ENCODE measurements at places on chromosomes 6 and 20.

DNA sequence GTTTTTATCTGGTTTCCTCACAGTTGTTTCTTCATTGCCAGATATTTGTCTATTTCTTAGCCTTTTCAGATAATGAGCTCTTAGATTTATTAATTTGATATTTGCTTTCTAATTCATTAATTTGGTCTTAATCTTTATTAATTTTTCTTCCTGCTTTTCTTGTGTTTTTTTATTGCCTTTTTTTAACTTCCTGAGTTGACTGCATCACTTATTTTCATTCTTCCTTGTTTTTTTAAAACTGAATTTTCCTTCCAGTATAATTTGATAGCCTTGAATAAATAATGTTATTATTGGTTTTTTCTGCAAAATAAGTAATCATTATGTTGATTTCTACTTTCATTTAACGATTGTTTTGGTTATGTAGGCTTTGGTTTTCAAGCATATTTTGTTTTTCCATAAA lies 91.5 kb downstream of the RNF144B start:
- ATAC-seq, result no peak

- ATAC-seq, result no peak
Measured at GRCh38 chr6:57173056-57173885, 1.1 kb downstream of the BAG2 start.

GRCh38 chr20:15564981-15565380 lies 1008.3 kb downstream of the KIF16B start:
- ATAC-seq, result no peak

- no peak for ATAC-seq
Measured at GRCh38 chr20:32355417-32355841, 2.7 kb upstream of the ASXL1 start.

DNA sequence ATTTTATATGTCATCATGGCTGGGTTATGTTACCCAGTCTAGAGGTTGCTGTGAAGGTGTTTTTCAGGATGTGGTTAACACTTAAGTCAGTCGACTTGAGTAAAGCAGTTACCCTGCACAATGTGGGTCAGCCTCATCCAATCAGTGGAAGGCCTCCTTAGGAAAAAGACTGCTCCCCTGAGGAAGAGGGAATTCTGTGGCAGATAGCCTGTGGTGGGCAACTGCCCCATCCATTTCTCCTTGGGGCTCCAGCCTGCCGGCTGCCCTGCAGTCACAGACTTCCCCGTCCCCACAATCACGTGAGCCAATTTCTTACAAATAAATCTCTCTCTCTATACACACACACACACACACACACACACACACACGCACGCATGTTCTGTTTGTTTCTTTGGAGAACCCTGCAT lies 34.5 kb upstream of the MPC1 start:
- no peak for ATAC-seq

GRCh38 chr20:44056010-44056698 lies 130.8 kb downstream of the JPH2 start:
- ATAC-seq, result no peak

GRCh38 chr20:61134296-61135030 lies 117.6 kb upstream of the CDH4 start:
- no peak for ATAC-seq

- no peak for ATAC-seq
Measured at GRCh38 chr20:25394996-25395395, 4.4 kb upstream of the ABHD12 start.

DNA sequence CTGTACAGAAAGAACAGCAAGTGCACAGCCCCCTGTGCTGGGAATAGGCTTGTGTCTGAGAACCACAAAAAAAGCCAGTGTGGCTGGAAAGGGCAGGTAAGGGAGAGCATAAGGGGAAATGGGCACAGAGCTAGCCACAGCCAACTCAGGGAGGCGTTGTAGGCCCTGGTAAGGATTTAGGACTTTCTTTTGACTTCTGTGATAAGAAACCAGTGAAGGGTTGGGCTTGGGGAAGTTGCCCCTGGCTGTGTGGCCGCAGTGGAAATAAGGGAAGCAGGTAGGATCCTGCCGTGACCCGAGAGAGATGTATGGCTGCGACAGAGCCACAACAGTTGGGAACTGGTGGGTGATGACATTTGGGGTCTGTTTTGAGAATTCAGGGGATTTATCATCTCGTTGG lies 30.0 kb upstream of the PHACTR2 start:
- ATAC-seq, result no peak

- no peak for ATAC-seq
Measured at GRCh38 chr20:8935878-8936277, 133.0 kb upstream of the PLCB4 start.

DNA sequence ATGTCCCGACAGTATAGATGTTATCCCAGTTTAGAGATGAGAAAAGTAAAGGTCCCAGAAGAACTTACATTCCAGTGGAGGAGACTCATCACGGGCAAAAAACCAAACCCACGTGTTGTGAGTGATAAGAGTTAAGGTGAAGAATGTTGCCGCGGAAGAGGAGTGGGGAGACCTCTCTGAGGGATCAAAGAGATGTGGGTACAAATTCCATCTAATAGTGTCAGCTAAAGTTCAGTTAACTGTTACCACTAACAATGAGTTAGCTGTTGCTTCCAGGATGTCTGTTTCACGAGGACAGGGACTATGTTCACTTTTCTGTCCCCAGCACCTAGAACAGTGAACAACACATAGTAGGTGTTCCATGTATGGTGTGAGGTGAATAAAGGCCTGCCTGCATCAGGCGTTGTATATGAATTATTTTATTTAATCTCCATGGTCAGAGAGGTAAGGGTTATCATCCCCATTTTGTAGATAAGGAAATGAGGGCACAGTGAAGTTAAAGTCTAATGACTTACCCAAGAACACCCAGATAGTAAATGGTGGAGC lies 39.8 kb upstream of the RSPO4 start:
- ATAC-seq, result no peak

- ATAC-seq, result no peak
Measured at GRCh38 chr6:18147616-18148015, 7.3 kb downstream of the TPMT start.

- ATAC-seq, result no peak
Measured at GRCh38 chr6:37998366-37998765, 178.8 kb downstream of the ZFAND3 start.

- no peak for ATAC-seq
Measured at GRCh38 chr6:347951-348859, 43.3 kb upstream of the IRF4 start.

GRCh38 chr6:157267109-157267611 lies 56.2 kb downstream of the TMEM242 start:
- no peak for ATAC-seq

DNA sequence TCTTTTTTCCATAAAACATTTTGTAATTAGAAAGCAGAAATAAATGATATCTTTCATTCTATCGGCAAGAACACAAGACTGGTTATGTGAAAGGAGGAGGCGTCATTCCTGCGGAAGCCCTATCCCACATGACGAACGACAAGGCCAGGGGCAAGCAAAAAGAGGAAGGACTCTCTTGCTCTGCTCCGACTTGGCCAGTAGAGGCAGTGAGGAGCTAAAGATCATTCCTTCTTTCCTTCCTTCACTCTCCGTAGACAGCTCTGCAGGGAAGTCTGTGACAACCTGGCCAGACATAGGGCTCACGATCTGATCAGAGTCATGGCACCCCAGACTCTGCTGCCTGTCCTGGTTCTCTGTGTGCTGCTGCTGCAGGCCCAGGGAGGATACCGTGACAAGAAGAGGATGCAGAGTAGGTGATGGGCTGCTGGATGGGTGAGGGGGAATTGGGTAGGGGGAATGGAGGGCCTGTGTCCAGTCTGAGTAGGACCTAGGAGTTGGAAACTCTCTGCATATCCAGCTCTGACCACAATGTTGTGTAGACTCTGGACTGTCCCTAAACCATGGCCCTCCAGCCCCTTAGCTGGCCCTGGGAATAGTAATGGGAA lies at the start of gene WFDC10A:
WFDC10A (plus strand) TSS at position 244 of the 605 bp plus-strand sequence; CDS start at position 319, 75 bp downstream.
- peak; percentile 78 for ATAC-seq

DNA sequence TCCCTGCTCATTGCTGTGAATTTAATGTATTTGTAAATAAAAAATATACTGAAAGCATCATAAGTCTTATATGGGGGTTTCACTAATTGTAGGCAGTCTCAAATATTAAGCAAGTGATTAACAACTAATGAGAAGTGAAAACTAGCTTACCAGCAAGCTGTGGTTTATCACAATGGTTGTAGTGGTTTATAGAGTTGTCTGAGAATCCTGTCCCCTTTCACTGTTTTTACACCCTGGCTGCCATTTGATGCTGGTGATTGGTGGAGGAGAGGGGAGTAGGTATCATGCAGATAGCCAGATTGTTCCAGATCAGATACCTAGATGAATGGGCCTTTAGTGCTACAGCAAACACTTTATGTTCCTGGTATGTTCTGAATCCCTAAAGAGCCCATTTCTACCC lies 6.0 kb downstream of the MKKS start:
- ATAC-seq, result no peak

- no peak for ATAC-seq
Measured at GRCh38 chr6:151376440-151376839, 14.9 kb downstream of the ZBTB2 start.

DNA sequence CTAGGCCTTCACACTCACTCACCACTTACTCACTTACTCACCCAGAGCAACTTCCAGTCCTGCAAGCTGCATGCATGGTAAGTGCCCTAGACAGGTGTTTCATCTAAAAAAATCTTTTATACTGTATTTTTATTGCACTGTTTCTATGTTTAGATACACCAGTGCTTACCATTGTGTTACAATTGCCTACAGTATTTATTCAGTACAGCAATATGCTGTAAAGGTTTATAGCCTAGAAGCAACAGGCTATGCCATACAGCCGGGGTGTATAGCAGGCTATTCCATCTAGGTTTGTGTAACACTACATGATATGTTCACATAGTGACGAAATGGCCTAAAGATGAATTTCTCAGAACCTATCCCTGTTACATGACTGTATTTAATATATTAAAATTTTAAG lies 37.1 kb upstream of the KCNK5 start:
- no peak for ATAC-seq

GRCh38 chr6:13234130-13234529 lies 94.2 kb downstream of the TBC1D7 start:
- no peak for ATAC-seq

DNA sequence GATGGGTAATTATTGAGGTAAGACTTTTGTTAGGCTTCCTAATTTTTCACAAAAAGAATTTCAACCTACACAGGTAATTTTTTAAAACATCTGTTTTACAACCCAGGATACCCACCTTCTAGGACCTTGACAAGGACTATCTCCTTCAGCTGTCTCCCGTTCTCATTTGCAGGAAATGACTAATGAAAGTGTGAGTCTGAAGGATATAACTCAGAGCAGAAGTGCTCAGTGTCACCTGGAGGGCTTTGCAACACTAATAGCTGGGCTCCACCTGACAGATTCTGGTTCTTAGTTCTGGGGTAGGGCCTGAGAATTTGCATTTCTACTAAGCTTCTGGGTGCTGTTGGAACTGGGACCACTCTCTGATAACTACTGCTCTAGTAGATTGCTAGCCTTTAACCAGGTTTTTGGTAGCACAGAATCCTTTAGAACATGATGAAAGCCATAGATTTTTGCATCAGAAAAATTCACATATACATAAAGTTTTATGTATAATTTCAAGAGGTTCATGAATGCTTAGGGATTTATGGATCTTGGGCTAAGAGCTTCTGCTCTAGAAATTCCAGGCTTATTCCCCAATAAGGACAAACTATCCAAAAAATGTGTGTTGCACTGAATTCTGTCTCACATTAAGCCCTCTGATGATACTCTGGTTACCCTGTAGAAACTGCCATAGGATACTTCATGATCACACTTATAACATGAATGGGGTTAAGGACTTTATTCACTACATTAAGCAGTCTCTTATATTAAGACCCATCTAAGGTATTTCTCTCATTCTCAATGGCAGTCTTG lies 30.3 kb downstream of the AK9 start:
- ATAC-seq, result no peak

DNA sequence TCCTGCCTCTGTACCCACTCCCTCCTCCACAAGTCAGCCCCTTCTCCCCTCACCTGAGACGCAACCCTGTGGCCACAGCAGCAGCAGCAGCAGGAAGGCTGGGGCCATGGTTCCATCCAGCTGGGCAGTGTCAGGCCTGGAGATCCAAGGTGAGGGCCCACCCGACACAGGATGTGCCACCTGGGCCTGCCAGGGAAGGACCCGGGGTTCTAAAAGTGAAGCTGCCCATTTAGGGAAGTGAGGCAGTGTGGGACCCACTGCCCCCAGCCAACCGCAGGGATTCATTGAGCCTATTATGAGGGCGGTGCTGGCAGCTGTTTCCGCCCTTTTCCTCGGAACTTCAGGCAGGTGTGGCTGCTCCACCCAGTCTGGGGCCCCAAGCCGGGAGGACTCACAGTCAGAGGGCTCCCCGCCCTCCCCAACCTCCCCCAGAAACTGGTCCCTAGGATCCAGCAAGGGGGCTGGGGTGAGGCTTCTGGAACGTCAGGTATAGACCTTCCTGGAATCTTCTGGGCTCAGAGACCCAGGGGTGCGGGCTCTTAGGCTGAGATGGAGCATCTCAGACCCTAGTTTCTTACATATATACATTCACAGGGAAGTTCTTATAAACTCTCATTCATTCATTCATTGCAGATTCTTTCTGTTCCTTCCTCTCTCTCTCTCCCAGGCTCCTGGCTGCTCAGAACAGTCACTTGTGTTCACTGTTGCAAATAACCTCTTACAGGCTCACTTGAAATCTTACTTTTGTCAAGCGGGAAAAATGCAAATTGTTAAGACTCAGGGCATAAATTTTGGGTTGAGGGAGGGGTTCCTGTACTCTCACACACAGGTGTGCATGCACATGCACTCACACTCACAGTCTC lies at the start of gene TREML2:
TREML2 (minus strand) TSS at position 249 of the 863 bp plus-strand sequence; CDS start at position 108, 141 bp downstream.
- ATAC-seq, result no peak

DNA sequence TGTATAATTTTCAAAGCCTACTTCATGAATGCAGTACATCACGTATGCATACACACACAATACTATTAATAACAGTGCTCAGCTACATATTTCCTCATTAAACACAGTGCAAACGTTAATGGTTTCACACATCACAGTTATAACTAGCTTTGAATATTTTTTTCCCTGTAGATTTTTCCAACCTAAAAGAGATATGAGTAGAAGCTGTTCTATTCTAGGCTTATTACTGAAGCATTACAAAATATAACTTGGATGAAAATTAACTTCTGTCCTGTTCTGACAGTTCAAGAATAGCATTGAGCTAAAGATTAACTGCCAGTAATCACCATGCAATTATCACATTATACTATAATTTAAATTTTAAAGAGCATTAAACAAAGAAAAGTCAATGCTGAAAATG lies 6.2 kb downstream of the LMBRD1 start:
- ATAC-seq, result no peak

- no peak for ATAC-seq
Measured at GRCh38 chr6:158121335-158121734, 46.7 kb downstream of the SERAC1 start.

- no peak for ATAC-seq
Measured at GRCh38 chr6:114764866-114765265, 422.0 kb upstream of the HS3ST5 start.

- ATAC-seq, result no peak
Measured at GRCh38 chr6:81166770-81167169, 585.7 kb downstream of the TENT5A start.

GRCh38 chr6:18488526-18489270 lies 101.5 kb downstream of the RNF144B start:
- ATAC-seq, result no peak

- no peak for ATAC-seq
Measured at GRCh38 chr20:24341781-24342180, 127.6 kb upstream of the SYNDIG1 start.
